ENCODE measurements at places on chromosomes 12 and 14.
A peak's percentile ranks its signal among the peaks of the same experiment; 100 is the strongest.

DNA sequence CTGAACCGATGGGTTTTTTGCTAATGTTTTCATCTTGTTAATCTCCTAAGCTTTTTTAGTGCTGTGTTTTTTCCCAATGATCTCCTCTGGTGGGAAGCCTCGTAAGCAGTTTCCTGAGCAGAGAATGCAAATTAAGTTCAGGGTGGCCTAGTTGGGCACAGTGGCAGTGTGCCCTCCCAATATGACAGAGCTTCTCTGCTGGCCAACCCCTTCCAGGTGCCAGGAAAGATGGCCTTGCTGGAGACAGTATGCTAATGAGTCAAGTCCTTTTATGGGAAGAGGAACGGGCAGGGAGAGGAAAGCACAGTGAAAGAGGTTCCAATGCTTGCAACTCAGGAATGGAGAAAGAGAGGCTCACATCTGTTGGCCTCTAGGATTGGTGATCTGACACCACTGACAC lies 115.8 kb downstream of the GCH1 start:
- no peak for DNase-seq

DNA sequence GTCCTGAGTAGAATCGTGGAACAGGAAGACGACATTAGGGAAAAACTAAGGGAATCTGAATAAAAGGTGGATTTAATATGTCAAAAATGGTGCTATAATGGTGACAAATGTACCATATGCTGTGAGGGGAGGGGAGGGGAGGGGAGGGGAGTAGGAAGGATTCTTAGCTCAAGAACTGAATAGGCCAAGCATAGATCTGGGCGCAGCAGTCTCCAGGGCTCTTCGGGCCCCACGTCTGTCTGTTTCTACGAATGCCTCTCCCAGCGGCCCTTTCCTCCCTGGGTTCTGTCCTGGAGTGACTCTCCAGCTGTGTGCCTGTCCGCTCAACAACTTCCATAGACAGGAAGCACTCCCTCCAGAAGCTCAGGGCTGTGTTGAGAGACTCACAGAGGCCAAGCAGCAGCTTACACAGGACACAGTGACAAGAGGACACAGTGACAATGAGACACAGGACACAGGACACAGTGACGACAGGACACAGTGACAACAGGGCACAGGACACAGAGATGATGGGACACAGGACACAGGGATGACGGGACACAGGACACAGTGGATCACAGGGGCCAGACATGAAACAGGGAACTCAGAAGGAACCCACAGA lies 42.4 kb upstream of the PPP2R5C start:
- DNase-seq, result no peak

- DNase-seq, result no peak
These were observed 10.2 kb downstream of the KRT82 start for GRCh38 chr12:52395761-52396434.

- no peak for DNase-seq
These were observed 17.7 kb upstream of the CCDC91 start for GRCh38 chr12:28172434-28173030.

GRCh38 chr14:42000450-42000849 lies 393.8 kb downstream of the LRFN5 start:
- no peak for DNase-seq

DNA sequence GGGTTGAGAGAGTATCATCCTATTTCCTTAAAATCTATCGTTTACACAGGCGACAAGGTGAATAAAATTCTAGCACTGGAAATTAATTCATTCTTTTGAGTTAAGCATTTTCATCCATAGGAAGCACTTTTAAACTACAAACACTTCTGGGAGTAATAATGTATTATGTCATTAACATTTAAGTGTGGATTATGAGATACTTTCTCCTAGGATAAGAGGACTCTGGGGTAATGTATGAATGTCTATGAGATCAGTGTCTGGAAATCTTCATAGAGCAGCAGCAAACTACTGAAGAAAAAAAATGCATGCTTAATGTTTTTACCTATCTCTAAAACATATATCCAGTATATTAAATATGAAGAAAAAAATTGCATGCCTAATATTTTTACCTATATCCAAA lies 86.9 kb downstream of the EPS8 start:
- no peak for DNase-seq

- DNase-seq, result no peak
These were observed 361.2 kb downstream of the ATP23 start for GRCh38 chr12:58302487-58303011.

- DNase-seq, result no peak
These were observed 10.5 kb downstream of the NTF3 start for GRCh38 chr12:5442251-5443006.

DNA sequence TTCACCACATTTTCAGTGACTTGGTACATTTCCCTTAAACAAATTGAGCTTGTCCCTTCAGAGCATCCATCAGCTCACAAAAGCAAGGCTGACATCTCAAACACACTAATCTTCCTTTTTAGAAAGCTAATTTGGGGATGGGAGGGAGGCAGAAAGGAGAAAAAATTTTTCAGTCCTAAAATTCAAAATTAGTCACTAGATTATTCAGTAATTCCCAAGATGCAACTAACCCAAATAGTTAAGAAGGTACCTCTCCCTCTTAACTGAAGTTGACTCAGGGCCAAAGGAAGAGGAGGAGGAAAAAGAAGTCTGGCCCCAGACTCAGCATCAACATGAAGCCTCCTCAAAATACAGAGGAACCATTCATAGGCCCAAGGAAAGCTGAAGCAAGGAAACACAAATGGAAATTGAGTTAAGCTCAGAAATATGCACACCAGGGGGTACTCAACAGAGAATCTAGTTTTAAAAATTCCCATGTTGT lies 21.7 kb downstream of the CBX5 start:
- DNase-seq, result no peak

DNA sequence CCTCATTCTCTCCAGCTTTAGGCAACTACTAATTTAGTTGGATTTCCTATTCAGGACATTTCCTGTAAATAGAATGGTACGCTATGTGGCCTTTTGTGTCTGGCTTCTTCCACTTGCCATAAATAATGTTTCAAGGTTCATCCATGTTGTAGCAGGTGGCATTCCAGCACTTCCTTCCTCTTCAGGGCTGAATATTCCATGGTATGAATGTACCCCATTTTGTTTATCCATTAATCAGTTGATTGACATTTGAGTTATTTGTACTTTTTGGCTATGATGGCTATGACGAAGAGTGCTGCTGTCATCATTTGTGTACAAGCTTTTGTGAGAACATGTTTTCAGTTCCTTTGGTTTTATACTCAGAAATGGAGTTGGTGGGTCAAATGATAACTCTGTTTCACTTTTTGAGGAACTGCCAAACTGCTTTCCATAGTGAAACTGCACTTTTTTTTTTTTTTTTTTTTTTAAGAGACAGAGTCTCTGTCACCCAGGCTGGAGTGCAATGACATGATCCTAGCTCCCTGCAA lies 6.5 kb upstream of the CDK2AP1 start:
- DNase-seq, result no peak

GRCh38 chr12:40175045-40175444 lies 49.8 kb upstream of the LRRK2 start:
- DNase-seq, result no peak

- DNase-seq, result no peak
These were observed 270.6 kb downstream of the NAV3 start for GRCh38 chr12:78101113-78101876.

DNA sequence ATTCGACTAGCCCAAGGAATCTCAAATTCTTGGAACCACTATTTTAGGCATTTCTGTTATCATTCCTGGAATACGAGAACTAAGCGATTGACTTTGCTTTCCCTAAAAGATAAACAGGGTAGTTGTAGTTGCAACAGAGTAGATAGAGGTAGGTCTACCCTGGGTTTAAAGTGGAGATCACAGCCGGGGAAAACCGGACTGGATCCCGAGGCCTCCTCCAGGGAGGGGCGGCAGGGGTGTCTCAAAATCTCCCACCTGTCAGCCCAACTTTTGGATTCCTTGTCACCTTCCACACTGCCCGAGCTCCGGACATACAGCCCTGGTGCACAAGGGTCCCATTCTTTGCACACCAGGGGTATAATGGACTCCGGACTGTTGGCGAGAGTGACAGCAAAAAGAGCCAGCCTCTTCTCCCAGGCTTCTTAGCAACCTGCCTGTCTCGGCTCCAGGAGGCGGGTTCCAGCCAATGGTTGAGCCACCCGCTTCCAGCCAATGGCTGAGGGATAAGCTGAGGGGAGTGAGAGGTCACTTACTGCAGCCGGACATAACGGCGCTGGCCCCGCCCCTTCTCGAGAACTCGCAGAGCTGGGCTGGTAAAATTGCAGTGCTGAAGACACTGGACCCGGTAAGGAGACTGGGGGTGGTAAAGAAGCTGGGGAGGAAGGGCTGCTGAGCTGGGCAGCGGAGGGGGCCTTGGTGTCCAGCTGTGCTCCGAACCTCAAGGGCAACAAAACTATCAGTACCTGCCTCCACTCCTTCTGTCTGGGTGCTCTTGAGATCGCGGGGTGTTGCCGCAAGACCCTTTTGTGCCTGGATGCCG lies at the start of gene SUOX:
TSS of gene SUOX (plus strand) at position 562 of the 820 bp plus-strand sequence. CDS start 4,946 bp downstream, outside the sequence.
- DNase-seq, result no peak

DNA sequence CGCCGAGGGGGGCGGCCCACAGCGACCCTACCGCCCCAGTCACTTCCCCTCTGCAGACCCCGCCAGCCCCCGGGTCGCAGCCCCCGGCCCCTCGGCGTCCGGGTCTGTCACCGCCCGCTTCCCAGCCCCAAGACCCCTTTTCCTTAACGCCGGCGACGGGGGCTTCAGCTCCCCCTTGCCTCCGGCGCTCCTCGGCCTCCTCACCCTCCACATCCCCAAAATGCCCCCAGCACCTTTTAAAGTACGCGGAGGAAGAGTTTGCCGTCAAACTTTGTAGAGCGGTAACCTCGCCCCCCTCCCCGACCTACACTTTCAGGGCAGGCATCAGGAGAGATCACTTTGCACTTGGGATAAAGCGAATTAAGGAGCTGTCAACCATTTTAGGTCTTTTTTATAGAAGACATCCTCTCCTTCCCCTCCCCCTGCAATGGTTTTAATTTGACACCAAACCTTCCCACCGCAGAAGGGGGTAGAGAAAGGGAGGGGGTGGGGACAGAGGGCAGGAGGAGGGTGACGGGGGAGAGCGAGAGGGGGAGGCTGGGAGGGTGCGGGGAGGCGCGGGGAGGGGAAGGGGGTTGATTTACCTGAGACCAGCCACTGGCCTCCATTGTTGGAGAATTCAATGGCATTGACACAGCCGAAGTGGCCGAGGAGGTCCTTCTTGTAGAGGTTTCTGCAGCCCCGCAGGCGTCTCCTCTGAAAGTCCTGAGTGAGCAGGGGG lies 578 bp downstream of the DCAF5 start:
- DNase-seq, result peak; percentile 72

DNA sequence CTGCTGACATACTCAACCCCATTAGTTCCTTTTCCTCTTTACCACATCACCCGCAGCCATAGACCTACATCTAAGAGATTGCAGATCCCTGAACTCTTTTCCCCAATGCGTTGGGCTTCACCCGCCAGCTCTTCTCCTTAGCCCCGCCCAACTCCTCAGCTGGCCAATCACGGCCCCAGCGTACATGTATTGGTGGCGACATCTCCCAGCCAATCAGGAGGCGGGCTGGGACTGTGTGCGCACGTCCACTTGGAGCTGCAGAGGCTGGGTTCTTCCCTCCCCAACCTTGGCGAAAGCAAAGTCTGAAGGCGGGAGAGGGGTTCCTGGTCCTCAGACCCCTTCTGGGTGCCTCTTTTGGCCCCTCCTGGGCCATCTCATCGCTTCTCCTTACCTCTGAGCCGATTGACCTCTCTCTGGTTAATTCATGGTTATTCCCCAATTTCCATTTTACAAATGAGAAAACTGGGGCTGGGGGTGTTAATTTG lies 11.0 kb downstream of the PDE1B start:
- DNase-seq, result peak; percentile 46

DNA sequence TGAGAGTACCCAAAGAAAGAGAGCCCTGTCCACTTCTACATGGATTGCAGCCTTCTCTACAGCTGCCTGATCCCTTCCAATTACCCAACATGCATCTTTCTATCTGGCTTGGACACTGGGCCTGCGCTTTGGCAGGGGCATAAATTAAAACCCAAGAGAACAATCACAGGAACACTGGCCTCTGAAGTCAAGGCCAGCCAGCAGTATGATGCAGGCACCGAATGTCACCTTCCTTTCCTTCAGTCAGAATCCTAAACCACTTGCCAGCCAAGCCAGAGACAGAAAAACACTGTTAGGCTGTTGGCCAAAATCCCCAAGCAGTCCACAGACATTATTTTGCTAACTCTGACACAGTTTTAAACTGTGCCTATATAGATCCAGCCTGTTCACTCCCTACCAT lies 113.7 kb downstream of the DUSP6 start:
- DNase-seq, result no peak

DNA sequence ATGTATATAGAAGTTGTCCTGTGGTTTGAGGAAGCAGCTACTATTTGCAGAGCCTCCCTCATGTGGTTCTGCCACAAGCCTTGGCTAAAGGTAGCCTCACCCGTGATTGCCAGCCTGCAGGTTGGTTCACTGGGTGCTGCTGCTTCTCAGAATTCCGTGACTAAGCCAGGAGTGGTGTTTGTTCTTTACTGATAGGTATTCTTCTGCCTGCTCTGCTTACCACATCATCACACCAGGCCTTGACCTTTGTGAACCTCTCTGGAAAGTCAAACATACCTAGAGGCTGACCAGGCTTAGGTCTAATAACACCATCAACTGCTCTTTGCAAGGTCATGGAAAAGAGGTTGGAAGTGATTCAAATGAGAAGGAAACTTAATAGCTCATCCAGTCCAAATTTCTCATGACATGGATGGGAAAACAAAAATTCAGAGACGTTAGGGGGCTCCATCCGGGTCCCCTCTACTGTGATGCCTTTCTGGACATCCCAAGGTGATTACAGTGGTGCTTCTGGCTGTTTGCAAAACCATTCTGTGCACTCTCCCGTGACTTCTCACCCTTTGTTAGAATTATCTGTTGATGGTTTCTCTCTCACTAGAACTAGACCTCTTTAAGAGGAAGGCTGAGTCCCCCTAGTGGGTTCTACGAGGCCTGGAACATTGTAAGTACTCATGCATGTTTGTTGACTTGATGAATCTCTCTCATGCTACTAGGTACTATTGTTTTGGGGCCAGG lies 8.5 kb upstream of the SOCS2 start:
- DNase-seq, result no peak

DNA sequence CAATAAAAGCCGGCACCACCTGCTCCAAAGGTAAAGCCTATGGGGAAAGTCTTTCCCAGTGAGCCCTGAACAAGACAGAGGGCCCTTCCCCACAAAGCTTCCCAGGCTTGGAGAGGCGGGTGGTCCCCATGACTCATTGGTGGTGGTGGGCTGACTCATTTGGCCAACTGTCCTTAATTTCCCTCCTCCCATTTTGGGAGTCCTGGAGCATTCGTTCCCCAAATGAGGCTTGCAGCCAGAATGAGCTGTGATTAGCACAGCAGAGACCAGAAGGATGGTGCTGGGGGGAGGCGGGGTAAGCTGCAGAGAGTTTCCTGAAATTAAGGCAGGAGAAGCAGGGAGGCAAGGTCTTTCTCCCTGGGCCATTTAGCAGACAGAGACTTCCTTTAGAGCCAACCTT lies 241.7 kb downstream of the DPF3 start:
- DNase-seq, result no peak

GRCh38 chr12:107396991-107397390 lies 288.6 kb upstream of the PWP1 start:
- DNase-seq, result no peak

DNA sequence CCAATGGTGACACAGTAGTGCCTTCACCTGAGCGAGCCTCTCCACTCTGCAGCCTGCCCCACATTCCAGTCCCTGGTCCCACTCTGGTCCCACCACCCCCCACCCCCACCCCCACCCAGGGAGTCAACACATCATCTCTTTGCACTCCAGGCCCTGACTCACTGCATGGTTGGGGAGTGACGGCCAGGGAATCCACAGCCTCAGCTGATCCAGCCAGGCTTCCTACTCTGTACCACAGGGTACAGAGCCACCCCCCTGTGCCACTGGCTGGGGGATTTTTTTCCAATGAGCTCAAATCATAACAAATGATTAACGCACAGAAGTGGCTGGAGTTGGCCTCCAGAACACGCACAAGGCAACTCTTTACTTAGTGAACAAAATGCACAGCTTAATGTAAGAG lies 233.7 kb downstream of the NTF3 start:
- no peak for DNase-seq
